ENCODE measurements at places on chromosomes 5 and 9.
A peak's percentile ranks its signal among the peaks of the same experiment; 100 is the strongest.

GRCh38 chr5:10577371-10578292 is 13.8 kb downstream of the ANKRD33B start:
- no peak for DNase-seq

GRCh38 chr9:112043423-112043822 is 131.7 kb downstream of the SUSD1 start:
- no peak for DNase-seq

DNA sequence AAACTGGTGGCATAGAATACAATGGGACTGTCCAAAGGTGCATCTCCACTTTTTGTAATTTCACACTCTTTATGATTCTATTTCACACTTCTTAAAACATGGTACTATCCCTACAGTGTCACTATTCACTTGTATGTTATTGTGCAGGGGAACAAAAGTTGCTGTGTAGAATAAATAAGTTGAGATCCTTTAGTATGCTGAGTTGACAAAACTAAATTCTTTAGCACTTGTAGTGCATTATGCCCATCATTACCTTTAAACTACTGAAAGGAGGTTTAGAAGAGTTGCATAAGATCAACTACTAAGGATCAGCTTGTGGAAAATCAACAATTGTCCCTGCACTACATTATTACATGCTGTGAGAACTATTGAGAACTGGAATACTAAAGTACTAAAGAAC is 1380.9 kb downstream of the PTPRD start:
- DNase-seq = no peak

DNA sequence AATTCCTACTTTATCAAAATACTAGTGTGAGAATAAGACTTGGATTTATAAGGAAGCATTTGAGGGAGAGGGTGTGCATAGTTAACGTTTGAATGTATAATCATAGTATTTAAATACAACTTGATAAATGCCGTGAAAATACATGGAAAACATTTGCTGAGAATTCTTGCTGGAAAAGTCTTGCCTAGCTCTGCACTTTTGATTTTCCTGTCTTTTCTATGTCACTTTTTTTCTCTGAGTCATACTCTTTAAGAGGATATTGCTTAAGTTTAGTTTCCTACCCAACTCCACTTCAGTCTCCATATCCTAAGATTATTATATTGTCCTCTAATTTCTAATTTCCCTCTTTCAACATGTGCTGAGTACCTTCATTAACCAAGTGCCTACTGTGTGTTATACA is 616.6 kb upstream of the SEMA6A start:
- DNase-seq = no peak

GRCh38 chr9:79210541-79211243 is 361.1 kb upstream of the TLE4 start:
- DNase-seq = peak; percentile 40

- DNase-seq = no peak
Observed at GRCh38 chr9:136328622-136329041, 1.3 kb downstream of the GPSM1 start.

GRCh38 chr9:109320331-109320741 is 523 bp downstream of the EPB41L4B start:
- no peak for DNase-seq

GRCh38 chr5:14204785-14205321 is 61.7 kb downstream of the TRIO start:
- no peak for DNase-seq

DNA sequence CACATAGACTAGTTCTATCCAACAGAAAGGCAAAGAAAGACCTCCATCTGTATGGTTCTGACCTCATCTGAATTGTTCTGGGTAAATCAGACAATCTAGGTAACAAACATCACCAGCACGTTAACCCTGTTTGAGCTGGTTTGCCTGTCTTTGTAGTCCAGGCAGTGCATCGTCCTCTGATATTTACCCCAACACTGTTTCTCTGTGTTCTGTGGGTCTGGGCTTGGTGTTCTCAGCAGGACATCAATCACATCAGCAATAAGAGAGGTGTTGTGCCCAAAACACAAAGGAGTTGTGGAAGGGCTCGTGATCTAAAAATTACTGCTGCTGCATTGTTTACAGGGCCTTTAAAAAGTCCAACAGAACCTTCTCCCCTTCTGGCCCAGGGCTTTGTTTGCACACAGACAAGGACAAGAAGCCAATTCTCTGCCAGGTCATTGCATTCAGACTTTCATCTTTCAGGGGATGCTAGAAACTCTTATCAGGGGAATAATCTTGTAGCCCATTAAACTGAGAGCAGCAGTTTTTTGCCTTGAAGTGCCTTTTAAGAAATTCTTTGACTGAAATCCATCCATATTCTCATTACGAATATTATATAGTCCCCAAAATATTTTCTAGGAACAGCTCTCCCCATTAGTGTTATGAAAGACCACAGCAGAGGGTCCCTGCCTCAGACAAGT is 30.5 kb upstream of the MAP1B start:
- no peak for DNase-seq

DNA sequence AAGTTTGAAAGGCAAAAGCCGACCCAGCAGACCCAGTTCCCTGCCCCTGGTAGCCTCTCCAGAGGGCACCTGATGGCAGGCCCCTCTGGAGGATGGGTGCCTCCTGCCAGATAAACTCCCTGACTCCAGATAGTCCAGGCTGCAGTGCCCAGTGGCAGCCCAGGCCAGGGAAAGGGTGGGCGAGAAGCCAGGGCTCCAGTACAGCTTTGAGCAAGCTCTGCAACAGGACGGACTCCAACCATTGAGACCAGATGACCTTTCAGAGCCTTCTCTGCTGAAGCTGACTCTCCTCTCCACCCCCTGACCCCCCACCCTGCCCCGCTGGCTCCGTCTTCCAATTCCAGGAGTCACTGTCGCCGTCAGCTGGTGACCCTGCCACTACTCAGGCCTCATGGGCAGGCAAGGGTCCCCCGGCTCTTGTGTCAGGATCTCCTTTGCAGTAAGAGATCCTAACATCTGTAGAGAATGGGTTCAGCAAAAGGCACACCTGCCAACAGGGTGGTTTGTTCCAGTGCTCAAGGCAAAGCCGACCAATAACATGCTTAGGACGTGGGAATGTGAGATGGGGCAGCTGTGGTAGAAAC is 15.5 kb upstream of the FCN1 start:
- DNase-seq = no peak

DNA sequence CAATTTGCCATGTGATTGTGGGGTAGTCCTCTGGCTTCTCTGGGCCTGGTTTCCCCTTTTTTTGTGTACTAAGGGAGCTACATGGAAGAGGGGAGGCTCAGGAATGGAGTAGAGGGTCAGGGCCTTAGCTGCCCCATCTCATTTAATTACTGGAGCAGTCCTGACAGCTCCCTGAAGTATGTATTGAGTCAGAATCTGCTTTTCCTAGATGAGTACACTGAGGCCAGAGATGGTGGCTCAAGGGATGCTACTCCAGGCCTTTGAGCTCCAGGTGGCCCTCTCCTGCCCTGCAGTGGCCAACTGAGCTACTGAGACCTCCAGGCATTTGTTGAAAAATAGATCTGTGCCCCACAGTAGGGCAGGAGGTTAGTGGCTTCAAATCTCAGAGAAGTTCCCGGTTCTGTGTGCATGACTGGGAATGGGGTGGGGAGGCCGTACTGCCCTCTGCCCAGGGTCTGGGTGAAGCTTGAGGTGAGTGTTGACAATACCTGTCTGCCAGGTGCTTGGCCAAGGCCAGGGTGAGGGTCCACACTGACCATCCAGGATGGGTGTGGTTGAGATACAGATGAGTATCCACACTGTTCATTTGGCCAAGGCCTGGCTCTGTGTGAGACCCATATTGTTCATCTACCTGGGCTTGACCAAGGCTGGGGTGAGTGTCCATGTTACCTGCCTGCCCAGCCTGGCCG is 45.7 kb downstream of the CXXC5 start:
- no peak for DNase-seq

DNA sequence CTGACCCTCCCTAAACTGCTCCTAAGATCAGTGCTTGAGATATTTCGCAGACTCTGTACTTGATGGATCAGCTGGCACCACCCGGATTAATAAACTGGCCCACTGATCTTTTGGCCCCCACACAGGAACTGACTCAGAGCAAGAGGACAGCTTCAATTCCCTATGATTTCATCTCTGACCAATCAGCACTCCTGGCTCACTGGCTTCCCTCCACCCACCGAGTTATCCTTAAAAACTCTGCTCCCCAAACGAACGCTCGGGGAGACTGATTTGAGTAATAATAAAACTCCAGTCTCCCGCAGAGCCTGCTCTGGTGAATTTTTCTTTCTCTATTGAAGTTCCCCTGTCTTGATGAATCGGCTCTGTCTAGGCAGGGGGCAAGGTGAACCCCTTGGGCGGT is 36.5 kb upstream of the CD180 start:
- no peak for DNase-seq

GRCh38 chr9:29730163-29730562 is 2156.9 kb upstream of the C9orf72 start:
- DNase-seq = no peak

- DNase-seq = no peak
Observed at GRCh38 chr5:66406761-66407336, 189.3 kb upstream of the MAST4 start.

- no peak for DNase-seq
Observed at GRCh38 chr5:57174128-57174889, 450 bp downstream of the GPBP1 start.

DNA sequence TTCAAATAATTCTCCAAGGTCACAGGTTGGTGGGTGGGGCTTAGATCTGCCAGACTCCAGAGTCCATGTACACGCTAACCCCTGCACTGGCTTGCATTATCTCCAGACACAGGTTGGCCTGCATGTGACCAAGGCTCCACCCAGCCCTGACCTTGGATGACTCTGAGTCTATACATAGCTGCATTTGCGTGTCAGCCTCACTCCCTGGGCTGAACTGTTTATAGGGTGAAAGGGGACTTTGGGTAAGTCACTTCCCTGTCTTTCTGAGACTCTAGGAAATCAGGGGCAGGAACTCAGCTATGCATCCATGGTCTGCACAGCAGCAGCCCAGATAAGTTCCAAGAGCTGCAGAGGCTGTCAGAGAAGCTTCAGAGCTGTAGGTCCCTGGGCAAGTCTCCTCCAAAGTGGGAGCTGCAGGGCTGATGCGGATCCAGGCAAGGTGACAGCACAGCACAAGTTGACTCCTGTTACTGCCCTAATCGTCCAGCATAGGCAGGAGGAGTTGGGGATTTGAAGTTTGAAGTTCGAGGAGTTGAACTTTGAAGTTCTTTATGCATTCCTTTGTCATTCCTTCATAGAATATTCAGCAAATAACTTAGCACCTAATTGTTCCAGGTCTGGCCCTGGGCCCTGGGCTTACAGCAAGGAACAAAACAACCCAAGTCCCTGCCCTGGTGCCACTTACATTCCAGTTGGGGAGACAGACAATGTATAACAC is 53.4 kb downstream of the SLC22A5 start:
- DNase-seq = no peak

GRCh38 chr5:95304711-95305110 is 19.8 kb upstream of the MCTP1 start:
- DNase-seq = no peak
